Activated T-cell treated with anti-CD3 and anti-CD28 coated beads, Interleukin-2, amount 50 U/mL, for 1 hour (primary cell): ENCODE measurements at places on chromosomes 16 and 17.

GRCh38 chr16:4450430-4450829 lies 24.0 kb downstream of the NMRAL1 start:
- no peak for DNase-seq

- DNase-seq = no peak
Observed at GRCh38 chr16:4743226-4743878, 9.0 kb downstream of the DNAAF8 start.

GRCh38 chr17:65902831-65903522 lies 289.0 kb downstream of the CEP112 start:
- DNase-seq = no peak

- DNase-seq = no peak
Observed at GRCh38 chr17:17420082-17420481, 56.7 kb upstream of the MED9 start.

GRCh38 chr17:48294806-48295361 lies 135.1 kb downstream of the SKAP1 start:
- DNase-seq = no peak

DNA sequence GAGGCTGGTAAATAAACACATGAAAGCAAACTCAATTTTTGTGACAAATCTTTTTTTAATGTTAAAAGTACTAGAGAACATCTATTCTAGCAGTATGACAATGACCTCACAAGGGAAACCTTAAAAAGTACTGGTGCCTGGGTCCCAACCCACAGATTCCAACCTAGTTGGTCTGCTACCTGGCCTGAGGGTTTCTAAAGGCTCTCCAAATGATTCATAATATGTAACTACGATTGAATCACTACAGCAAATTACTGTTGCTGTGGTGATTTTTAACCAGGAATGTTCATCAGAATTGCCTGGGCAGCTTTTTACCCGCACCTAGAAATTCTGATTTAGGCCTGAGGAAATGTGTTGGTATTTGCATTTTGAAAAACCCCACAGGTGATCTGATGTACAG lies 26.1 kb downstream of the CDR2 start:
- no peak for DNase-seq

DNA sequence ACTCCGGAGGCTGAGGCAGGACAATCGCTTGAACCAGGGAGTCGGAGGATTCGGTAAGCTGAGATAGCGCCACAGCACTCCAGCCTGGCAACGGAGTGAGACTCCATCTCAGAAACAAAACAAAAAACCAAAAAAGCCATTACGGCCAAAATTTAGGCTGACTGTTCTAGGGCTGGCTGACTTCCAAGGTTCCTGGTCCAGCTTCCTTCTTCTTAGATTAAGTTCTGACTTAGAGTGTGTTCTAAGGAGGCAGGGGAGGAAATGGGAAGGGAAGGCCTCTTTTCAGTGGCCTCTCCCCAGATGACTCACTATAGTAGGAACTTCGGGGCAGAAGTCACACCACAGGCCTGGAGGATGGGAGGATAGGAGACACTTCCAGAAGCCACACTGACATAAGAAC lies 27.7 kb upstream of the CLEC18B start:
- no peak for DNase-seq

GRCh38 chr16:19359556-19359955 lies 58.1 kb upstream of the TMC5 start:
- DNase-seq = no peak

DNA sequence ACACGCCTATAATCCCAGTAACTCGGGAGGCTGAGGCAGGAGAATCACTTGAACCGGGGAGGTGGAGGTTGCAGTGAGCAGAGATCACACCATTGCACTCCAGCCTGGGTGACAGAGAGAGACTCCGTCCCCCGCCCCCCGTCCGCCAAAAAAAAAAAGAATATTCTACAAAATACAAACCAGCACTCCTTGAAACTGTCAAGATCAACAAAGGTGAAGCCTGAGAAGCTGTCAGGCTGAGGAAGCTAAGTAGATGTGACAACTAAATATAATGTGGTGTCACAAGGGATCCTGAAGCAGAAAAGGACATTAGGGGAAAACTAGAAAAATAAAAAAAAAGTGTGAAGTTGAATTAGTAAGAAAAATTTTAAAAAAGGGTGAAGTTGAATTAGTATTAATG lies 6.2 kb downstream of the CD2BP2 start:
- DNase-seq = no peak

DNA sequence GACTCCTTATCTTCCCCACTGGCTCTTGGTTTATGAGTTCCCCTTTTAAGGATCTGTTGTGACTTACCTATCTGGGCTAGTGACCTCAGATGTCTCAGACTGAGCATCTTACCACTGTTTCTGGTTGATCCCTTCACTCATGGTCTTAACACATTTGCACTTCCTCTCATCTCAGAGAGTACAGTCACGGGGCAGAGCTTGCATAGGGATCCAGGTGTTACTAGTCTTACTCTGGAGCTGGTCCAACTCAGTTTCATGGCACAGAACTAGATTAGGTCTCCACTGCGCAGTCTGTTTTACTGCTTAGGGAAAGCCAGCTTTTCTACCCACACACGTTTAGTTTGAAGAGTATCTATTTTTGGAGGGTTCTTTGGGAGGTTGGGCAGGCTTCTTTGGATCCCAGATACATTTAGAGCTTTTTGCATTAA lies 10.2 kb downstream of the GABARAPL2 start:
- DNase-seq = no peak

DNA sequence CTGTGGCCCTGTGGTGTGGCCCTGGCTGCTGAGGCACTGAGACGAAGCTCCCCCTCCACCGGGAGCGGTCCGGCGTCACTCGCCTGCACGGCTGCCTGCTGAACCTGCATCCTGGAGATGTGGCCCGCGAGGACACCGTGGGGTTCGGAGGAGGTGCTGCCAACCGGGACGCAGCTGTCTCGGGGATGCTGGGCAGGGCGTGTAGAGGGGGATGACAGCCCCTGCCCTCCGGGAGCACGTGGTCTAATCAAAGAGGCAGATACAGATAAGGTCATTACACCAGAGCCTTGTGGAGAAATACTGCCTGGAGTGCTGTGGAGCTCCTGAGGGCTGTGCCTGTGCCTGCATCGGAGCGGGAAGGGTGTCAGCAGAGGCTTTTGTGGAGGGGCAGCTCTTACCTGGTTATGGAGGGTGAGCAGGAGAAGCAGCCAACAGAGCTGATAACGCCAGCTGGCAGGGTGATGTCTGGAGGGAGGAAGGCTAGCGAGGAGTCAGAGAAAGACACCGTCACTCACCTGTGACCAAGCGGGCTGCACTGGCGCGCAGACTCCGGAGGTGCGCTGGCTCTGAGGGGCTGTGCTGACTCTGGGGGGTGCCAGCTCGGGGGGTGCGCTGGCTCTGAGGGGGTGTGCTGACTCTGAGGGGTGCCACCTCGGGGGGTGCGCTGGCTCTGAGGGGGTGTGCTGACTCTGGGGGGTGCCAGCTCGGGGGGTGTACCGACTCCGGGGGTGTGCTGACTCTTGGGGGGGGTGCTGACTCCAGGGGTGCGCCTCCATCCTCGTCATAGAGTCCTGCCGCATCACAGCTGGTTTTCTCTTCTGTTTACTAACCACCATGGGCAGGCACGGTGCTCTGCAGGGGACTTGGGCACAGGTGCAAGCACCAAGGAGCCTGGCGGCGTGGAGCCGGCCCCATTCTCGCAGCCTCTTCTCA lies 104.7 kb upstream of the CHMP6 start:
- no peak for DNase-seq

- DNase-seq = peak; percentile 80
Observed at GRCh38 chr16:89711601-89712273, 9.0 kb downstream of the VPS9D1 start.
